ENCODE measurements at places on chromosomes 6 and 20. TPM values are rescaled to one million over a fixed set of nuclear protein-coding genes. Genes with fewer than 3 reads are reported as not detected.

KCNK5 gene
- not detected for total RNA-seq

TAGAP gene
- total RNA-seq: not detected

PACSIN1 gene
- total RNA-seq: not detected

PKIB gene
- total RNA-seq: not detected

CRISP2 gene
- total RNA-seq: not detected

PAK5 gene
- not detected for total RNA-seq

DNA sequence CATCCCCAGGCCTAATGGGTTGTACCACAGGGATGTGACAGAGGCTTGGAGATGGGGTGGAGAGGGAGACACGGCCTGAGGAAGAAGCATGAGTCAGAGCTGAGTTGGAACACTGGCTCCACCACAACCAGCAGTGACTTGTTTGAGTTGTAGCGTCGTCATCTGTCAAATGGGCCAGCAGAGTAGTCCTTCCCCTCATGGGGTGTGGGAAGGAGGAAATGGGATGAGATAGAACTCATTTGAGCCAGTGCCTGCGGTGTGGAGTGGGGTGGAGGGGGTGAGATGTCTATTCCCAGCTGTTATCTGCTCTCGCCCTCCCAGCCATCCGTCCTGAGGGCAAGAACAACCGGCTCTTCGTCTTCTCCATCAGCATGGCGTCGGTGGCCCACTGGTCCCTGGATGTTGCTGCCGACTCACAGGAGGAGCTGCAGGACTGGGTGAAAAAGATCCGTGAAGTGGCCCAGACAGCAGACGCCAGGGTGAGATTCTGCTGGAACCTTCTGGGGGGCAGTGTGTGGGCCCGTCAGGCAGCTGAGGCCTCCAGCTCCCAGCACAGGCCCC lies 32.5 kb downstream of the PLCG1 start:
- DNase-seq: peak; percentile 62
- H3K4me3 ChIP-seq: no peak overlapping the region
- H3K4me1 ChIP-seq: peaks cover 44% of the 10 kb centered on the region
- peaks cover 13% of the 10 kb centered on the region for H3K27me3 ChIP-seq

DNA sequence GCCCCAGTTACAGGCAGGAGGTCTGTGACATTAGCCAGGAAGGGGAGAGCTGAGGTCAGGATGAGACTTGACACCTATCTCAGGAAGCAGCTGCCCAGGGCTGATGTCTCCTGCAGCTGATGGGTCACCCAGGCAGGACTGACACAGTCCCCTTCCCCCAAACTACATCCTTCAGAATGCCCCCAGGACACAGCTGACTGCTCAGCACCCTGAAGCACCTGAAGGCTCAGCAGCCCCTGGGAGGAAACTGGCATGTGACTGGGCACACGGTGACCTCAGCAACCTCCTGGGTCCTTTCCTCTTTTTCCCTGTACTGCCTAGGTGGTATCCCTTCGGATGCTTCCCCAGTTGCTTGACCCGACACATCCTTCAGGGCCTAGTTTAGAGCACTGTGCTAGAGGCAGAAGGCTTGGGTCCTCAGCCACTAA lies 1.9 kb downstream of the SDC4 start:
- peak overlapping the region; percentile 94 for H3K27ac ChIP-seq
- H3K27me3 ChIP-seq: no peaks in the 10 kb centered on the region
- no peak for DNase-seq
- H3K4me3 ChIP-seq: peak overlapping the region; percentile 99
- peaks cover 64% of the 10 kb centered on the region for H3K4me1 ChIP-seq
- H3K36me3 ChIP-seq: peaks cover 14% of the 10 kb centered on the region

DNA sequence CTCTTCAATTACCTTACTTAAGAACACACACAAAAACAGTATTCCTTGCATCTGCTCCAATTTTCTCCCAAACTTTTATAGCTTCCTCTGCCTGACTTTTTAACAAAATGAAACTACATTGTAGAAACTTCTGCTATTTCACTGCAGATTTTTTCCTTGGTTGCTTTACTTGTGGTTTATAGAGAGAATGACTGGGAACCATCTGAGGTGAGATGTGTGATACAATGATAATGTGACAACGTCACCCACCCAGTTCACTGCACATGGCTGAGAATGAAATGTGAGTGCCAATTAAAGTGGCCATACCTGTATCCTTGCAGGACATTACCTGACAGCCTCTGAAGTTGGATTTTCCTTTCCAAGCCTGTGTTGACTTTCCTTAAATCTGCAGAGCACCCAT lies 258.4 kb downstream of the CD83 start:
- H3K36me3 ChIP-seq: no peaks in the 10 kb centered on the region
- DNase-seq: no peak
- no peak overlapping the region for H3K4me3 ChIP-seq
- no peaks in the 10 kb centered on the region for H3K4me1 ChIP-seq
- H3K27ac ChIP-seq: no peak overlapping the region
- peaks cover 10% of the 10 kb centered on the region for H3K27me3 ChIP-seq

- H3K4me1 ChIP-seq: no peaks in the 10 kb centered on the region
- H3K4me3 ChIP-seq: no peak overlapping the region
- peaks cover 14% of the 10 kb centered on the region for H3K36me3 ChIP-seq
- peaks cover 39% of the 10 kb centered on the region for H3K27me3 ChIP-seq
- no peak overlapping the region for H3K27ac ChIP-seq
These were observed 24.9 kb downstream of the NCR2 start for GRCh38 chr6:41360314-41360685.

DNA sequence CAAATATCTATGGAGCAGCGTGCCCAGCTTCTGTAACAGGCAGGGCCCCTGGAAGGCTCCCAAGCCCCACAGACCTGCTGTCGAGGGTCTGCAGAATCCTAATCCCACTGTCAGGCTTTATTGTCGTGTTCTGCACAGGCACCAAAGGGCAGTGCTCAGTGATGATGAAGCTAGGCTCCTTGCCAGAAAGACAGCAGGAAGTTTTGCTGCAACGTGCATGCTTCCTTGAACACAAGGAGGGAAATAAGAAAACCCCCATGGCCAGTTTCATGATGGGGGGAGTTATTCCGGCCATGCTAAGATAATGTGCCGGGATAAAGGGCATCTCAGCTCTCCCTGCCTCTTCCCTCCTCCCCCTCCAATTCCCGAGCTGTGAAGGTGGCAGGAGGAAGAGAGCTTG lies 109.4 kb upstream of the KCNG1 start:
- H3K4me1 ChIP-seq: peaks cover 28% of the 10 kb centered on the region
- no peak overlapping the region for H3K27ac ChIP-seq
- DNase-seq: no peak
- peaks cover 9% of the 10 kb centered on the region for H3K27me3 ChIP-seq
- H3K4me3 ChIP-seq: no peak overlapping the region
- no peaks in the 10 kb centered on the region for H3K36me3 ChIP-seq

DNA sequence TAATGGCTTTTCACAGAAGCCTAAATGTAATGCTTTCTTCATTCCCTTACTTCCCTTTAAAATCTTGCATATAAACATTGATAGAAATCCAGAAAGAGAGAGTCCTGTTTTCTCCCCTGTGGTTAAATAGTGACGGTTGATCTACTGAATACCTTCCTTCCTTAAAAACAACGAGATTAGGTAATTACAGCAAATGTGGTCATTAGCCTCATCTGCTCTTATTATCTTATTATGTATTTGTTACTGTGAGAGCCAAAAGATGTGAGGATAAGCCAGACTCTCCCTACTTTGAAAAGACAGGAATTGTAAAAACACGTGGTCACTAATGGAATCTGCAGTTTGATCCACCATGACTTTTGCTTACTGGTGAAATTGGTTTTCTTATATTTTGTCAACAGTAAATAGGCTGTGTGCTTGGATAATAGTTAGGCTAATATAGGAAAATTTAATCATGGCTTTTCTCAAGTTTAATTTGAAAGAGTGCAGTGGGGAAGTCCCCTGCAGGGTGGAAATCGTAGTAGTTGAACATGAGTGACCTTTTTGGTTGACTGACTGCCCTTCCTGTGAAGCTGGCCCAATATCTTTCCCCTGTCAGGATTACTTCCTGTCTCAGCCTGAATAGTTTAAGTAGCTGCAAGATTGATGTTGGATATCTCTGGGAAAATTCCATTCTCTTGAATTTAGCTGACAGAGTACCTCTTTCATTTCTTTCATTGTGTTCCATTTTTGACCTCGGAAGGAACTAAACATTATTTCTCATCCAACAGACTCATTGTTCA lies 62.8 kb downstream of the JARID2 start:
- no peaks in the 10 kb centered on the region for H3K36me3 ChIP-seq
- peak overlapping the region; percentile 33 for H3K27ac ChIP-seq
- no peak overlapping the region for H3K4me3 ChIP-seq
- no peak for DNase-seq
- H3K27me3 ChIP-seq: no peaks in the 10 kb centered on the region
- peaks cover 76% of the 10 kb centered on the region for H3K4me1 ChIP-seq

DNA sequence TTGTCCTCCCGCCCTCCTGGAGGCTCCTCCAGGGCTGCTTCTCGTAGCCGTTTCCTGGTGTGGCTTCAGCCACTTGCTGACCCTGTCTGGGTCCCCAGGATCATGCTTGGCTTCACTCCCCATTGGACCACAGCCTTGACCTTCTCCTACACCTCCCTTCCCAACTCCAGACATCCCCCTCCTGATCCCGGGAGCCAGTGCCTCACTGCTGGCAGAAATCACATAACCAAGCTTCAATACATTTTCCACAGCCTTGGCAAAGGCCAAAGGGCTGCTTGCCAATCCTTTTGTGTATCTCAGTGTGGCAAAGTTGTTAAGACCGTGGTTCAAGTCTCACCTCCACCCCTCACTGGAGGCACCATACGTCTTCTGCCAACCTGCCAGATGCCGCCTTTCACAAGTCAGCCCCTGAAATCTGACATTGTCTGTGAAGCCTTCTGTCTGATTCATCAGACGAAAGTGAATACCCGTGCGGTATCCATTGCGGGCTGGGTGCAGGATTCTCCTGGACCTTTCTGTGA lies 60.1 kb downstream of the PHACTR3 start:
- H3K27ac ChIP-seq: no peak overlapping the region
- no peak for DNase-seq
- H3K4me1 ChIP-seq: no peaks in the 10 kb centered on the region
- H3K27me3 ChIP-seq: no peaks in the 10 kb centered on the region

DNA sequence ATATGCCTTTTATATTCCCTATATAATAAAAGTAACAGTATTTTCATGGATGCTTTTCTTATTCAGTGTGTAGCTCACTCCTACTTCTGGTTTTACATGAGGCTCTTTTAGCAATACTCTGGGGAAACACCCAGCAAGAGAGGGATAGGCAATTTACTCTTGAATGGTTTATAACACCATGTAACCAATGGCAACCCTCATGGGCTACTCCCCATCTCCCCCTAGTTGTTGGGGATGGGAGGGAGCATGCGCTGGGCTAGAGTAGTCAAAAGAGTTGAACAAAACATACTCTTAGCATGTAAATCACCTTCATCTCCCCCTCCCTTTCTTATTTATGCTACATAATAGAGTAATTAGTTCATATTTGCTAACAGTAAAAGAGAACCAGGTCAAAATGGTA lies 140.1 kb upstream of the LRFN2 start:
- H3K36me3 ChIP-seq: no peaks in the 10 kb centered on the region
- peaks cover 28% of the 10 kb centered on the region for H3K4me1 ChIP-seq
- H3K4me3 ChIP-seq: no peak overlapping the region
- peaks cover 3% of the 10 kb centered on the region for H3K27me3 ChIP-seq

GRCh38 chr6:106085692-106085983 lies 498 bp upstream of the PRDM1 start:
- peaks cover 76% of the 10 kb centered on the region for H3K4me1 ChIP-seq
- no peak for DNase-seq
- H3K36me3 ChIP-seq: peaks cover 23% of the 10 kb centered on the region
- H3K27ac ChIP-seq: peak overlapping the region; percentile 77
- H3K4me3 ChIP-seq: peak overlapping the region; percentile 91
- peaks cover 2% of the 10 kb centered on the region for H3K27me3 ChIP-seq

DNA sequence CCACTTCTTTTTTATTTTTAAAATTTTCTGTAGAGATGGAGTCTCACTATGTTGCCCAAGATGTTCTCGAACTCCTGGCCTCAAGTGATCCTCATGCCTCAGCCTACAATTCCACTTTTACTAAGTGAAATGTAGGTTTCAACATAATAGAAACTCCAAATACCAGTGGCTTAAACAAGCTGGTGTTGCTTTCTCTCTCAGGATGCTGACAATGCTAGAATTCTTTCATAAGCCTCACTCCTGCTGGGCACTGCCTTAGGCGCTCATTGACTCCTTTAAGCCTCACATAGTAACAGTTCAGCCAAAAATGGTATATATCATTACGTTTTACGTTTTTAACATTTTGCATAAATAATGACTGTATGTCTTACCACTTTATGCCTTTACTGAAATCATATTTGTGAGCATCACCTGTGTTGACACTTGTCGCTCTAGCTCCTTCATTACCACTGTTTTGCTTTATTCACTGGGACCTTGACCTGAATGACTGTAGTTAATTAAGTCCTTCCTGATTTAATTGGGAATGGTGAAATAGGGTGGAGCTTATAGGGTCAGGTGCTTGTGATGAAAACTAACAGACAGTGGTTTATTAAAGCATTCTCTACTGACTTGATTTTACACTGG lies 3.9 kb upstream of the CST9 start:
- no peaks in the 10 kb centered on the region for H3K36me3 ChIP-seq
- peaks cover 9% of the 10 kb centered on the region for H3K4me1 ChIP-seq
- H3K4me3 ChIP-seq: no peak overlapping the region
- no peak overlapping the region for H3K27ac ChIP-seq
- DNase-seq: no peak

GRCh38 chr6:166236596-166236995 lies 68.9 kb upstream of the TBXT start:
- no peak overlapping the region for H3K4me3 ChIP-seq
- H3K27me3 ChIP-seq: no peaks in the 10 kb centered on the region
- H3K36me3 ChIP-seq: peaks cover 6% of the 10 kb centered on the region
- no peak overlapping the region for H3K27ac ChIP-seq

- no peak overlapping the region for H3K27ac ChIP-seq
- peaks cover 5% of the 10 kb centered on the region for H3K4me1 ChIP-seq
- no peaks in the 10 kb centered on the region for H3K36me3 ChIP-seq
- H3K4me3 ChIP-seq: no peak overlapping the region
- no peaks in the 10 kb centered on the region for H3K27me3 ChIP-seq
These were observed 10.2 kb upstream of the AIG1 start for GRCh38 chr6:143050509-143050908.

- H3K4me1 ChIP-seq: peaks cover 11% of the 10 kb centered on the region
- no peaks in the 10 kb centered on the region for H3K36me3 ChIP-seq
- H3K27ac ChIP-seq: no peak overlapping the region
- no peak overlapping the region for H3K4me3 ChIP-seq
These were observed 9.7 kb upstream of the ARHGAP18 start for GRCh38 chr6:129719692-129720091.

DNA sequence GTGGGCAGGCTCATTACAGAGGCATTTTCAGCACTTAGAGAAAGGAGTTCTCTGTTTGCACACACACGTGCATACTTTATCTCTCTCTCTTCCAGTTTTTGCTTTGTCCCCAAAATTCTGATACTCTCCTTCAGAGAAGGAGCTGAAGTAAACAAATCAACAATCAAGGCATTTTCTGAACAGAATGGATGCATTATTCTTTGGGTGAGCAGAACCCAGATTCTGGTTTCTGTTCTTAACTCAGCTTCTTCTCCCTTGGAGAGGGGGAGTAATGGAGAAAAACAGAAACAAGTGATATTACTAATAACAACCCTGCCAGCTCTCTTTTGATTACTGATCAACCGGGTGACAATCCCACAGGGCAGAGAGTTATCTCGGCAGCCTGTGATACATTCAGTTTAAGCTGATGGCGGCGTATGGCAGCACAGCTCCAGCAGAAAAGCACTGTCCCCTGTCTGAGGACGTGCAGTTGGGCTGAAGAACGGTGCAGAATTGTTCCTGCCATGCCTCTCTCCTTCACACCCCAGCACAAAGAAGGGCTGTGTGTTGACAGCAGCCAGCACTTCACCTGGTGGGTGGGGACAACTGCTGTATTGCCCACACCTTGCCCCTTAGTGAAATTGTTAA lies 47.3 kb upstream of the SASH1 start:
- H3K27me3 ChIP-seq: no peaks in the 10 kb centered on the region
- peaks cover 27% of the 10 kb centered on the region for H3K4me1 ChIP-seq
- DNase-seq: no peak

GRCh38 chr20:60062431-60063047 lies 104.3 kb downstream of the CDH26 start:
- H3K27me3 ChIP-seq: peaks cover 7% of the 10 kb centered on the region
- H3K36me3 ChIP-seq: peaks cover 7% of the 10 kb centered on the region
- peak overlapping the region; percentile 81 for H3K4me3 ChIP-seq
- no peak for DNase-seq
- H3K4me1 ChIP-seq: peaks cover 51% of the 10 kb centered on the region
